GM23248 (cell line): ENCODE measurements at places on chromosomes 7 and 10. TPM values are rescaled to one million over a fixed set of nuclear protein-coding genes. Genes with fewer than 3 reads are reported as not detected.

DNA sequence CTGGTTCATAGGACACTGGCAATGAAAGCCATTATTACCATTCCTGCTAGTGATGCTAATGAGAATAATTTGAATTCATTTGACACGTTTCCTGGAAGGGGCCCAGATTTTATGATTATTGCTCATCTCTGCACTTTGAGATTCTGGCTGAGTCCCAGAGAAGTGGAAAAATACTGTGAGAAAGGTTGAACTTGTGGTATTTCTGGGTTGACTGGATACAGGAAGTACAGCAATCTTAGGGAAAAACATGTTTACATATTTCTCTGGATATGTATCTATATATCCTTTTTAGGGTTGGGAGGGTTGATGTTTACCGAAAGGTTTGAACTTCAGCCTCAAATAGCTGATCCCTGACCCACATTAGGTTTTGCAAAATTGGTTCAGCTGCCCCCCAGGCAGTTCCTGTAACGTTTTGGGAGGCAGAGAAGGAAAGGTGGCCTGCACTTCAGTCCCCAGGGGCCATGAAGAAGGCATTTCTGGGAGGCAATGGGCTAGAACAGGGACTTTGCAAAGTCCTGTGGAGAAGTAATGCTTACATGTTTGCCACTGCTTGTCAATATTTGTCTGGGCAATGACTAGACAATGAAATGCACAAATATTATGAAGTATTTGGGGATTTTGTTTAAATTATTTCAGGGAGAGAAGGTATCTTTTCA lies 253.7 kb upstream of the PITRM1 start:
- no peak overlapping the region for H3K4me3 ChIP-seq
- H3K27me3 ChIP-seq, result no peaks in the 10 kb centered on the region
- peak overlapping the region; percentile 21; the same call in 1 of the 2 replicates for H3K27ac ChIP-seq

- H3K4me1 ChIP-seq, result peaks cover 11% of the 10 kb centered on the region
- H3K27me3 ChIP-seq, result no peaks in the 10 kb centered on the region
- DNase-seq, result peak; percentile 81
- H3K36me3 ChIP-seq, result peaks cover 72% of the 10 kb centered on the region
- H3K27ac ChIP-seq, result peak overlapping the region; percentile 51
- H3K4me3 ChIP-seq, result no peak overlapping the region
Measured at GRCh38 chr10:77983384-77984341, 45.7 kb downstream of the POLR3A start.

GRCh38 chr10:14382022-14382421 lies 51.3 kb upstream of the FRMD4A start:
- no peaks in the 10 kb centered on the region for H3K36me3 ChIP-seq
- no peak for DNase-seq
- H3K4me1 ChIP-seq, result 0 out of 2 replicates have a peak, but pooled peaks cover 4% of the 10 kb centered on the region

Gene LBX1
- not detected in 2 replicates for total RNA-seq

Gene GPR141
- not detected in 2 replicates for total RNA-seq

Gene ICA1
- not detected in 2 replicates for total RNA-seq

- peaks cover 97% of the 10 kb centered on the region for H3K27me3 ChIP-seq
- H3K4me1 ChIP-seq, result no peaks in the 10 kb centered on the region
- no peaks in the 10 kb centered on the region for H3K36me3 ChIP-seq
- no peak overlapping the region for H3K27ac ChIP-seq
- DNase-seq, result no peak
Measured at GRCh38 chr10:99523251-99523773, 9.4 kb upstream of the NKX2-3 start.

Gene ARMH3
- total RNA-seq, result 5.6 and 9.0 TPM in 2 replicates

GRCh38 chr7:131546126-131546525 lies 10.3 kb downstream of the PODXL start:
- H3K27me3 ChIP-seq, result no peaks in the 10 kb centered on the region
- no peak overlapping the region for H3K4me3 ChIP-seq
- H3K27ac ChIP-seq, result no peak overlapping the region
- peaks cover 5% of the 10 kb centered on the region; the same call in 1 of the 2 replicates for H3K36me3 ChIP-seq

DNA sequence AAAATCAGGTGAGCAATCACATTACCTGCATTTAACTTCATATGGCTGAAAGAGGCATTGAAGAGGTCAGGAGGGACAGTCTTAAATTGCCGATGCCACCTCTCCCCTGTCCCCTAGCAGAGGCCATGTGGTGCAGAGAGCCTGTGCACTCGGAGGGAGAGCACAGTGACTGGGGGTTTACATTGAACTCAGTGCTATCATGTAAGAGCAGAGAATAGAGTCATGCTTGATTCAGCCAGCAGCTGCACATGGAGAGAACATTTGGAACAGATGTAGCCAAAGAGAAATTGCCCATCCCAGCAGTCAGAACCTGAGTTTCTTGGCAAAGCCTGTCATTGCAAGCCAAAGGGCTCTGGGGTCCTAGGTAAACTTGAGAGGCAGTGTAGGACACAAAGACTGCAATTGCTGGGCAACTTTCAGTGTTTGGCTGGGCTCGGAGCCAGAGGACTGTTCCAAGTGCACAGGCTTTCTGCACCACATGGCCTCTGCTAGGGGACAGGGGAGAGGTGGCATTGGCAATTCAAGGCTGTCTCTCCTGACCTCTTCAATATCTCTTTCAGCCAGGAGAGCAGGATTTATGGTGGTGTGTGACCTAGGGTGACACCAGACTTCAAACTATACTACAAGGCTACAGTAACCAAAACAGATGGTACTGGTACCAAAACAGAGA lies 267.1 kb downstream of the REEP3 start:
- no peaks in the 10 kb centered on the region for H3K36me3 ChIP-seq
- H3K4me3 ChIP-seq, result no peak overlapping the region
- no peak overlapping the region for H3K27ac ChIP-seq
- H3K4me1 ChIP-seq, result no peaks in the 10 kb centered on the region
- DNase-seq, result no peak

- H3K27ac ChIP-seq, result no peak overlapping the region
- H3K27me3 ChIP-seq, result no peaks in the 10 kb centered on the region
- no peaks in the 10 kb centered on the region for H3K4me1 ChIP-seq
- no peaks in the 10 kb centered on the region for H3K36me3 ChIP-seq
- no peak for DNase-seq
Measured at GRCh38 chr10:44326474-44327030, 58.3 kb downstream of the CXCL12 start.

Gene CHST15
- 0.11 and 0.25 TPM in 2 replicates for total RNA-seq

GRCh38 chr7:103888603-103889153 lies 100.8 kb downstream of the RELN start:
- H3K27me3 ChIP-seq, result no peaks in the 10 kb centered on the region
- H3K36me3 ChIP-seq, result no peaks in the 10 kb centered on the region
- no peak overlapping the region for H3K27ac ChIP-seq
- no peak for DNase-seq
- no peak overlapping the region for H3K4me3 ChIP-seq
- no peaks in the 10 kb centered on the region for H3K4me1 ChIP-seq

GRCh38 chr10:7151538-7151937 lies 259.3 kb downstream of the SFMBT2 start:
- H3K4me3 ChIP-seq, result no peak overlapping the region
- DNase-seq, result no peak
- no peaks in the 10 kb centered on the region for H3K27me3 ChIP-seq
- H3K27ac ChIP-seq, result no peak overlapping the region
- no peaks in the 10 kb centered on the region for H3K36me3 ChIP-seq
- no peaks in the 10 kb centered on the region for H3K4me1 ChIP-seq

Gene ATOH7
- total RNA-seq, result not detected in 2 replicates

DNA sequence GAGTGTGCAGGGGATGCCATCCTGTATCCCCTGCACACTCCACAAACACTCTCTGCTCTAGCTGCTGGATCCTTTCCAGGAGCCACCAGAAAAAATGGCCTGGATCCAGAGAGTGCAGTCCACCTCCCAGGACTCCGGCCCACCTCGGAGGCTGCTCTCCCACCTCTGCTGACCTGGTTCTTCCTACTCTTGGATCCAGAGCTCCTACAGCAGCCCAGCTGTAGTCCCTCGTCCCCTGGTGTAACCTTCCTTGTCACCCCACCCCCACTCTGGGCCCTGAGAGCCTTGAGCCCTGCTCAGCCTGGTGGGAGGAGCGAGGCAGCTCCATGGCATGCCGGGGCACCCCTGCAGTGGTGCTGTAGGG lies 54.4 kb downstream of the GOLGA7B start:
- H3K36me3 ChIP-seq, result no peaks in the 10 kb centered on the region
- H3K27ac ChIP-seq, result no peak overlapping the region
- DNase-seq, result no peak
- H3K27me3 ChIP-seq, result peaks cover 10% of the 10 kb centered on the region; the same call in 1 of the 2 replicates

DNA sequence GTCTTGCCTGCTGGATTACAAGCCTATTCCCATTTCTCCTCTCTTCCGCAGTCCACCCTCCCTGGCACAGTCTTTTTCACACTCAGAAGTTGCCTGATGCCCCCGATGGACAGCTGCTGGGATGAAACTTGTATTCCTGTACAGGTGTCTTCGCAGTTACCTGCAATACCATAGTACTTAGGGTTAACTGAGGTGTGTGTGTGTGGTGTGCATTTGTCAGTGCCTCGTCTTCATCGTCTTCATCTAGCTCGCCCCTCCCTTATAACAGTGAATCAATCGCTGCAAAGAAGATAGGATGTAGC lies 11.0 kb downstream of the NXPH1 start:
- peaks cover 14% of the 10 kb centered on the region; the same call in 1 of the 2 replicates for H3K27me3 ChIP-seq
- no peak for DNase-seq
- no peak overlapping the region for H3K4me3 ChIP-seq
- H3K27ac ChIP-seq, result no peak overlapping the region
- H3K4me1 ChIP-seq, result no peaks in the 10 kb centered on the region

Gene UCMA
- total RNA-seq, result not detected in 2 replicates

Gene AP3M1
- total RNA-seq, result 22.4 and 35.6 TPM in 2 replicates

GRCh38 chr7:151039850-151040548 lies 8.3 kb upstream of the ASIC3 start:
- no peak for DNase-seq
- H3K4me1 ChIP-seq, result peaks cover 18% of the 10 kb centered on the region
- H3K27me3 ChIP-seq, result no peaks in the 10 kb centered on the region
- H3K27ac ChIP-seq, result peak overlapping the region; percentile 94
- no peaks in the 10 kb centered on the region for H3K36me3 ChIP-seq

Gene ZNF248
- 4.2 and 13.7 TPM in 2 replicates for total RNA-seq

DNA sequence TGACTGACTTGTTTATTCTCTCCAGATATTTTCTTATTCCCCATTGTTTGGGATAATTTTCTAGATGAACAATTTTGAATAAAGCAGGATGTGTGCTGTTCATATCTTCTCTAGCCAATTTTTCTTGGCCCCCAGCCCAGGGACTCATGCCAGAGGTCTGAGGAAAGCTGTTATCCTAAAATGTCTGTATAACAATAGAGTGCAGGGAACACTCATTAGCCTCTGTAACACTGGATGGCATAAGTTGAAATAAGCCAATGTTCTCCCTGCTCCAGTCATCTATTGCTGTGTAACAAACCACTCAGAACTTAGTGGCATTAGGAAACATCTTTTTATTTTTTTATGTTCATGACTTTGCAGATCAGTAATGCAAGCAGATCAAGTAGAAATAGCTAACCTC lies 121.7 kb upstream of the TRIM24 start:
- H3K4me3 ChIP-seq, result no peak overlapping the region
- no peaks in the 10 kb centered on the region for H3K36me3 ChIP-seq
- no peak for DNase-seq
- no peaks in the 10 kb centered on the region for H3K27me3 ChIP-seq
- no peaks in the 10 kb centered on the region for H3K4me1 ChIP-seq

DNA sequence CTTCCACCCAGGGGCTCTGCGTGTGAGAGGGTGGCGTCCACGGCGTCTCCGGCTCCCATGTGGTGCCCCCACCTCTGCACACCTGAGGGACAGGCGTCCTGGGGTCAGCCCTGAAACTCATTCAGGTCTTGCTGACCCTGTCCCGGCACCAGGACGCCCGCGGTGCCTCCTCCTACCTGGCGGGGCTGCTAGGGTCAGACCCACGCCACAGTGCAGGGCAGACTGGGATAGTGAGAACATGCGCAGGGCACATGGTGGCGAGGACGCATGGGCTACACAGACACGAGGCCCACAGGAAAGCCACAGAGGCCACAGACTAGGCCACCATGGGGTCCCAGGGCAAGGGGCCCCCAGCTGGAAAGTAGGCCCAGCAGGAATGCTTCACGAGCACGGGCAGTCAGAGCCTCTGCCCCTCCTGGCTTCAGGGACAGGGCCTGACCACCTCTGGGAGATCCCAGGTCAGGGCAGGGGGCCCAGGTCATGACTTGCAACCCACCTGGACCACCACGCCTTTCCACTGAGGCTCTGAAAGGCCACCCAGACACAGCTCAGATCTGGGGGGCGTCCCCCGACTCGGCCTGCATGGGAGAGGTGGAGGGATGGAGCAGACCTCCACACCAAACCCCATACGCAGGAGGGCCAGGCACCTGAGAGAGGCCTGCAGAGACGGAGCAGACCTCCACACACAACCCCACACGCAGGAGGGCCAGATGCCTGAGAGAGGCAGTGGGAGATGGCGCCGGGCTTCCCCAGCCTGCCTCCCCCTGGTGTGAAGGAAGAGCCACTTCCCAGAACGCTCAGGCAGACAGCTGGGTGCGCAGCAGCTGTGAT lies 188.6 kb downstream of the ELFN1 start:
- DNase-seq, result no peak
- H3K27ac ChIP-seq, result no peak overlapping the region
- no peak overlapping the region for H3K4me3 ChIP-seq
- H3K27me3 ChIP-seq, result no peaks in the 10 kb centered on the region
- no peaks in the 10 kb centered on the region for H3K36me3 ChIP-seq

DNA sequence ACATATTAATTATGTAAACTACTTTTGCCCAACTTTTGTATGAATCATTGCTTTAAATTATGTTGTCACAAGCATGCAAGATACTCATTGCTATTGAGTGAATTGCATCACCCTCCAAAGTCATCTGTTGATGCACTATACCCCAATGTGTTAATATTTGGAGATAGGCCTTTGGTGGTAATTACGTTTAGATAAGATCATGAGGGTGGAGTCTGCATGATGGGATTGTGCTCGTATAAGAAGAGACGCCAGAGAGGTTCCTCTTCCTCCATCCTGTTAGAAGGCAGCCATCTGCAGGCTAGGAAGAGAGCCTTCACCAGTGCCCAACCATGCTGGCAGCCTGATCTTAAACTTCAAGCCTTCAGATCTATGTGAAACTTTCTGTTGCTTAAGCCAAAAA lies 95.3 kb upstream of the MAGI2 start:
- H3K36me3 ChIP-seq, result no peaks in the 10 kb centered on the region
- no peak overlapping the region for H3K27ac ChIP-seq
- peak; percentile 14 for DNase-seq
- no peaks in the 10 kb centered on the region for H3K27me3 ChIP-seq
- no peak overlapping the region for H3K4me3 ChIP-seq
- H3K4me1 ChIP-seq, result peaks cover 3% of the 10 kb centered on the region; the same call in 1 of the 2 replicates

- no peaks in the 10 kb centered on the region for H3K36me3 ChIP-seq
- DNase-seq, result no peak
- H3K27me3 ChIP-seq, result no peaks in the 10 kb centered on the region
- no peak overlapping the region for H3K27ac ChIP-seq
Measured at GRCh38 chr7:53110425-53110824, 75.0 kb downstream of the POM121L12 start.

GRCh38 chr7:111357691-111358090 lies 204.6 kb downstream of the IMMP2L start:
- peak; percentile 26 for DNase-seq
- H3K36me3 ChIP-seq, result no peaks in the 10 kb centered on the region
- H3K4me1 ChIP-seq, result peaks cover 17% of the 10 kb centered on the region

Gene AMPH
- 1.9 and 3.1 TPM in 2 replicates for total RNA-seq

GRCh38 chr7:18496341-18496700 lies 772 bp downstream of the HDAC9 start:
- no peaks in the 10 kb centered on the region for H3K27me3 ChIP-seq
- H3K27ac ChIP-seq, result peak overlapping the region; percentile 89; the same call in 1 of the 2 replicates
- DNase-seq, result no peak
- H3K4me3 ChIP-seq, result no peak overlapping the region
